ENCODE measurements at places on chromosomes 5 and 9. TPM values are rescaled to one million over a fixed set of nuclear protein-coding genes. Genes with fewer than 3 reads are reported as not detected.

Gene CDX1
- total RNA-seq: 54.6 TPM

Gene BTNL3
- 31.3 TPM for total RNA-seq

Gene RASEF
- 18.9 TPM for total RNA-seq

Gene ADCY2
- total RNA-seq: 8.4 TPM

Gene SOHLH1
- total RNA-seq: not detected

DNA sequence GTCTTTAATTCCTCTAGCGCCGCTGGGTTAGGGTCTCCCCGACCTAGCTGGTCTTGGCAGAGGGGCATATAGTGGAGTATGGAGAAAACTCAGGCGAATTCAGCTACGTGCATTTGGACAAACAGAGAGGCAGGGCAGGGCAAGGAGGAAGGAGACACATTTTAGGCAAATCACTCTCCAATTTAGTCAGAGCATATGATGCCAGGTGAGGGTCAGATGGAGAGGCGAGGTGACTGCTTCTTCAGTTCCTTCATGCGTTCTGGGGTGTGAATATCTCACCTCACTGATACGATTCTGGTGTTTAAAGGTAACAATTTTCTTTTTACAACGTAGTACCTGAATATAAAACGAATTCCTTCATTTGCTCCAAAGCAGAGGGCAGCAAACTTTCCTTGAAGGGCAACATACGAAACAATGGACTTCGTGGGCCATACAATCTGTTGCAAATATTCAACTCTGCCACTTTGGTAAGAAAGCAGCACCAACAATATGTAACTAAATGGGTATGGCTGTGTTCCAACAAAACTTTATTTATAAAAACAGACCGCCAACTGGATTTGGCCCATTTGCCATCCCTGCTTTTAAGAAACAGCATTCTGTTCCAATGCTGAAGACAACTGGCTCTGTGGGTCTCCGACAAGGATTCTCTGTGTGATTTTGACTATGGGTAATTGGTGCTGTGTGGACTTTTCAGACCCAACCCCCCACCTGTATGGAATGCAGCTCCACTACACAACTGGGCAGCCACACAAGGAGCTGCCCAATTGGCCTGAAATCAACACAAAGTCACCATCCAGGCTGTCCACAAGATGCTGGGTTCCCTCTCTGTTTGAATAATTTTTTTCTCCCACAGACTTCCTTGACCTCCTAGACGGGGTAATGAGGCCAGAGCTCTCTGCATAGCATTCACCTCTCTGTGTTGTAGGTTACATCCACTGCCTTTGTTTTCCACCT lies 53.8 kb downstream of the RAPGEF1 start:
- no peaks in the 10 kb centered on the region for H3K27me3 ChIP-seq
- H3K27ac ChIP-seq: no peak overlapping the region
- H3K4me1 ChIP-seq: peaks cover 9% of the 10 kb centered on the region
- no peak for DNase-seq
- no peaks in the 10 kb centered on the region for H3K36me3 ChIP-seq

DNA sequence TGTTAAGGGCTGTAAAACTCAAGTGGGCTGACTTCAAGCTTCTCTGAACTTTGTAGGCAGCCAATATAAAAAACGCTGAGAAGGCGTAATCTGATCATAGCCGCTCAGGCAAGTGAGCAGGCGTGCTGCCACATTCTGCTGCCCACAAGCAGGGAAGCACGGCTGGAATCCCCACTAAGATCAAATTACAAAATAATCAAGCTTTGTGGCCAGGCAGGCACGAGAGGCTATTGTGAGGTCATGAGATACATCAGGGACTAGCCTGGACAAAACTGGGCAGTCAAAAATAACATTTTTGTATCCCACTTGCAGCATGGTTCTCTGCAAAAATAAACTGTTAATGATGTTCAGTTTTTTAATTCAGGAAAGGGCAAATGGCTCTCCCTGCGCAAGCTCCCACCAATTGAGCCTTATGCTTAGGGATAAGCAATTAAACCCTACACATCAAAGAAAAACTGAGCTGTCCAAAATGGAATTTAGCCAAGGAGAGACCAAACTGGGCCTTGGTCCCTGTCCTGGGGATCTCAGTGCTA lies 64.0 kb downstream of the POU5F2 start:
- H3K4me3 ChIP-seq: no peak overlapping the region
- no peaks in the 10 kb centered on the region for H3K36me3 ChIP-seq
- no peak overlapping the region for H3K27ac ChIP-seq
- no peaks in the 10 kb centered on the region for H3K27me3 ChIP-seq
- DNase-seq: peak; percentile 55

- no peaks in the 10 kb centered on the region for H3K36me3 ChIP-seq
- DNase-seq: no peak
- no peaks in the 10 kb centered on the region for H3K27me3 ChIP-seq
Measured at GRCh38 chr5:429453-430188, 13.4 kb upstream of the EXOC3 start.

GRCh38 chr5:160685695-160686094 lies 166.3 kb downstream of the ATP10B start:
- DNase-seq: peak; percentile 47
- peak overlapping the region; percentile 22 for H3K27ac ChIP-seq
- H3K4me3 ChIP-seq: no peak overlapping the region
- no peaks in the 10 kb centered on the region for H3K36me3 ChIP-seq
- H3K4me1 ChIP-seq: no peaks in the 10 kb centered on the region

- no peaks in the 10 kb centered on the region for H3K4me1 ChIP-seq
- H3K27me3 ChIP-seq: peaks cover 4% of the 10 kb centered on the region
- DNase-seq: peak; percentile 73
- no peak overlapping the region for H3K4me3 ChIP-seq
- H3K27ac ChIP-seq: no peak overlapping the region
Measured at GRCh38 chr9:17531642-17532254, 47.1 kb upstream of the SH3GL2 start.

DNA sequence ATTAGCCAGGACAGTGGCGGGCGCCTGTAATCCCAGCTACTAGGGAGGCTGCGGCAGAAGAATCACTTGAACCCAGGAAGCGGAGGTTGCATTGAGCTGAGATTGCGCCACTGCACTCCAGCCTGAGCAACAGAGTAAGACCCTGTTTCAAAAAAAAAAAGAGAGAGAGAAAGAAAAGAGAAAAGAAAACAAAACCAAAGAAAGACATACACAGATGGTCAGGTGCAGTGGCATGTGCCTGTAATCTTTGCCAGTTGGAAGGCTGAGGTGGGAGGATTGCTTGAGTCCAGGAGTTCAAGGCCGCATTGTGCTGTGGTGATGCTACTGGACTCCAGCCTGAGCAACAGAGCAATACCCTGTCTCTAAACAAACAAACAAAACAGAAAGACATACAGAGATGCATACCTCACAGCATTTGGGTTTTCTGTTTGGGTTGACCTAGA lies 10.0 kb upstream of the PSAT1 start:
- no peak overlapping the region for H3K4me3 ChIP-seq
- no peaks in the 10 kb centered on the region for H3K27me3 ChIP-seq
- no peak overlapping the region for H3K27ac ChIP-seq
- no peaks in the 10 kb centered on the region for H3K36me3 ChIP-seq
- no peaks in the 10 kb centered on the region for H3K4me1 ChIP-seq
- DNase-seq: no peak

GRCh38 chr9:121717141-121717991 lies 65.9 kb downstream of the DAB2IP start:
- H3K36me3 ChIP-seq: no peaks in the 10 kb centered on the region
- no peak overlapping the region for H3K27ac ChIP-seq
- H3K4me1 ChIP-seq: no peaks in the 10 kb centered on the region
- H3K4me3 ChIP-seq: no peak overlapping the region
- no peak for DNase-seq
- H3K27me3 ChIP-seq: no peaks in the 10 kb centered on the region
